SJSA1 (cell line): ENCODE measurements at places on chromosomes 5 and 9. TPM values are rescaled to one million over a fixed set of nuclear protein-coding genes. Genes with fewer than 3 reads are reported as not detected.
A peak's percentile ranks its signal among the peaks of the same experiment; 100 is the strongest.

DNA sequence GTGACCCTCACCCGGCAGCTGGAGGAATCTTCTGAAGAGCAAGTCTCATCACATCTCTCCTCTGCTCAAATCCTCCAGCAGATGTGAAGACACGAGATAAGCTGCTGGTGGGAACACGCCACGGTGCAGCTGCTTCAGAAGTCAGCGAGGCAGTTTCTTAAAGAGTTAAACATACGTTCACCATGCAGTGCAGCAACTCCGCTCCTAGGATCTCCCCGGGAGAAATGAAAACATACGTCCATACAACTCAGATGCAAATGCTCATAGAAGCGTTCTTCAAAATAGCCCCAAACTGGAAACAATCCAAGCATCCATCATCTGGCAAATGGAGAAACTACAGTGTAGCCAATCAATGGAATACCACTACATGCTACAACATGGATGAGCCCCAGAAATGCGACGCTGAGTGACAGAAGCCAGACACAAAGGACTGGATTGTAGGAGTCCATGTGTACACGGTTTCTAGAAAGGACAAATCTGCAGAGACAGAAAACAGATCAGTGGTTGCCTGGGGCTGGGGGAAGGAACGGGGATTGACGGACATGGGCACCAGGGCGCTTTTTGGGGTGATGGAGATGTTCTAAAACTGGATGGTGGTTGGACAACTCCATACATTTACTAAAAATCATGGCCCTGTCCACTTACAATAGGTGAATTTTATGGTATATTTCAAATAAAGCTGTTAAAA lies 150.6 kb downstream of the COL23A1 start:
- no peak for DNase-seq
- H3K27ac ChIP-seq = no peak overlapping the region
- H3K27me3 ChIP-seq = no peaks in the 10 kb centered on the region
- no peaks in the 10 kb centered on the region for H3K4me1 ChIP-seq
- H3K4me3 ChIP-seq = no peak overlapping the region

Gene SLCO6A1
- total RNA-seq = not detected in 2 replicates

Gene CNTNAP3B
- total RNA-seq = 0.06 TPM in 1 of 2 replicates, not detected in the other

- H3K36me3 ChIP-seq = no peaks in the 10 kb centered on the region
- H3K4me1 ChIP-seq = peaks cover 24% of the 10 kb centered on the region
- H3K4me3 ChIP-seq = no peak overlapping the region
- H3K27me3 ChIP-seq = peaks cover 11% of the 10 kb centered on the region
- no peak overlapping the region for H3K27ac ChIP-seq
Measured at GRCh38 chr9:130933114-130934046, 5.7 kb downstream of the FIBCD1 start.

DNA sequence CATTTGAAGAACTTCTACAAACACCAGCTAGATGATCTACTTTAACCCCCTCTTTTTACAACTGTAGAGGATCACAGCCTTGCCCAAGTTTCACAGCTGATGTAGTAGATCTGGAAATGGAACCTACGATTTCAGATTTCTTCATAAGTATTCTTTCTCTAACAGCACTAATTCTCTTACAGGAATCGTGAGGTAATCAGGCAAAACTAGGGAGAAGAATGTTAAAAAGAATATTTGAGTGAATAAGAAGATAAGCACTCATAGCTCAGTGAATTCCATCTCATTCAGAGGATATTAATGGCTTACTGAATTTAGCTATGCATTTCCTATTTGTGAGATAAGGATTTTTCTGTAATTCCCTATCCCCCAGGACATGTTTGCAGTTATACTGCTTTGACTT lies 42.1 kb downstream of the NADK2 start:
- no peak overlapping the region for H3K4me3 ChIP-seq
- H3K4me1 ChIP-seq = 0 out of 2 replicates have a peak, but pooled peaks cover 5% of the 10 kb centered on the region
- peaks cover 20% of the 10 kb centered on the region for H3K36me3 ChIP-seq
- no peaks in the 10 kb centered on the region for H3K27me3 ChIP-seq

- no peak for DNase-seq
- H3K36me3 ChIP-seq = no peaks in the 10 kb centered on the region
- H3K27me3 ChIP-seq = no peaks in the 10 kb centered on the region
- no peak overlapping the region for H3K27ac ChIP-seq
- no peak overlapping the region for H3K4me3 ChIP-seq
Measured at GRCh38 chr9:111833941-111834340, 39.2 kb upstream of the SHOC1 start.

GRCh38 chr9:24459953-24460352 lies 85.7 kb downstream of the IZUMO3 start:
- no peak overlapping the region for H3K27ac ChIP-seq
- H3K36me3 ChIP-seq = no peaks in the 10 kb centered on the region
- no peak for DNase-seq
- no peaks in the 10 kb centered on the region for H3K27me3 ChIP-seq

- H3K4me3 ChIP-seq = no peak overlapping the region
- H3K4me1 ChIP-seq = no peaks in the 10 kb centered on the region
- no peak overlapping the region for H3K27ac ChIP-seq
- H3K36me3 ChIP-seq = no peaks in the 10 kb centered on the region
Measured at GRCh38 chr5:33657804-33658440, 217.2 kb downstream of the TARS1 start.

GRCh38 chr5:112762113-112762810 lies 24.6 kb downstream of the APC start:
- H3K4me1 ChIP-seq = peaks cover 6% of the 10 kb centered on the region
- H3K27me3 ChIP-seq = no peaks in the 10 kb centered on the region
- no peak overlapping the region for H3K4me3 ChIP-seq
- DNase-seq = no peak
- H3K27ac ChIP-seq = no peak overlapping the region

GRCh38 chr5:133242221-133242835 lies 190.5 kb downstream of the HSPA4 start:
- H3K36me3 ChIP-seq = no peaks in the 10 kb centered on the region
- H3K4me1 ChIP-seq = peaks cover 82% of the 10 kb centered on the region
- H3K27me3 ChIP-seq = no peaks in the 10 kb centered on the region

GRCh38 chr9:120713257-120714087 lies 798 bp downstream of the MEGF9 start:
- H3K27ac ChIP-seq = no peak overlapping the region
- no peaks in the 10 kb centered on the region for H3K27me3 ChIP-seq
- peak; percentile 9 for DNase-seq
- H3K4me1 ChIP-seq = peaks cover 25% of the 10 kb centered on the region

- no peaks in the 10 kb centered on the region for H3K27me3 ChIP-seq
- no peak overlapping the region for H3K4me3 ChIP-seq
- H3K27ac ChIP-seq = no peak overlapping the region
- DNase-seq = no peak
Measured at GRCh38 chr9:121866927-121867326, 215.5 kb downstream of the DAB2IP start.

DNA sequence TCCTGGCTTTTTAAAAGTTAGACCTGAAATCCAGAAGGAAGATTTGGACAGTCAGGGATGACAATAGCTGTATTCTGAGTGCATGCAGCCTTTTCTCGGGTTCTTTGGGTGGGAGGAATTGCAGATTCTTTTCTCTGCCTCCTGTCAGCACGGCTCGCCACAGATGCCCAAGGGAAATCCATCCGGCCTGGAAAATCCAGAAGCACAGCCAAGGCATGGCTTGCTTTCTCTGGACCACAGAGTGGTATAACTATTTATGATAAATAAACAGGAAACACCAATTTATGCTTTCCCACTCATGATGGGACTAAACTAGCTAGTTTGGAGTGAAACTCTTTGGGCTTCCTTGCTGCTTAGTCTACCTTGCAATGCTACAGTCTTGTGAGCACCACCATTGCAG lies 59.1 kb downstream of the C9orf152 start:
- H3K4me3 ChIP-seq = no peak overlapping the region
- H3K36me3 ChIP-seq = peaks cover 39% of the 10 kb centered on the region
- H3K4me1 ChIP-seq = peaks cover 16% of the 10 kb centered on the region
- DNase-seq = no peak
- H3K27me3 ChIP-seq = no peaks in the 10 kb centered on the region
- H3K27ac ChIP-seq = no peak overlapping the region

DNA sequence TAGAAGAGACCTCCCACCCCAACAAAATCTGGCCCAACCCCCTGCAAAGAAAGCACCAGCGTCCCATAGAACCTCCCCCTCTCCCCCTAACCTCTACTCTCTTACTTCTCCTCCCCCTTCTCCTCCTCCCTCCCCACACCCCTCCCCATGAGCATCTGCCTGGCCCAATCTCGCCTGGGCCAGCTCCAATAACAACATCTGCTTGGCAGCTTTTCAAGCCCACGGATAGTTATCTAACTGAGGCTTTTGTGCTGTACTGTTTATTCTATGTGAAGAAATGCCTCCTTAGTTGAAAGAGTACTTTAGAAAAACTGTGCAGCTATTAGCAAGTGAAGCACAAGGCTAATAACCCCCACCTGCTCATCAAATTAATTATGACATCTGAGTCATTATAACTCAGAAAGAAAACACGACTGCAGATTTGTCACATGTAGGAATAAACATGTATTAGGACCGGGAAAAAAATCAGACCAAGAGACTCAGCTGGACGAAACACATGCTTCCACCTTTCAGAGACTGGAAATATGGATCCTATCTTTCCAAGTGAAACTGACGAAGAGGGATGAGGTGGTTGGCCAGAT lies 42.8 kb downstream of the NFIB start:
- no peak overlapping the region for H3K27ac ChIP-seq
- no peaks in the 10 kb centered on the region for H3K27me3 ChIP-seq
- H3K36me3 ChIP-seq = no peaks in the 10 kb centered on the region
- H3K4me1 ChIP-seq = peaks cover 38% of the 10 kb centered on the region
- H3K4me3 ChIP-seq = no peak overlapping the region

- H3K27ac ChIP-seq = no peak overlapping the region
- peaks cover 31% of the 10 kb centered on the region for H3K4me1 ChIP-seq
- no peaks in the 10 kb centered on the region for H3K36me3 ChIP-seq
- no peak overlapping the region for H3K4me3 ChIP-seq
Measured at GRCh38 chr5:127878174-127878750, 175.1 kb downstream of the CCDC192 start.

- H3K27me3 ChIP-seq = no peaks in the 10 kb centered on the region
- no peak for DNase-seq
- no peaks in the 10 kb centered on the region for H3K4me1 ChIP-seq
- H3K27ac ChIP-seq = no peak overlapping the region
- H3K4me3 ChIP-seq = no peak overlapping the region
Measured at GRCh38 chr5:167440846-167441245, 850.6 kb upstream of the WWC1 start.

Gene EIF4E1B
- not detected in 2 replicates for total RNA-seq

- H3K36me3 ChIP-seq = no peaks in the 10 kb centered on the region
- H3K27me3 ChIP-seq = 0 out of 2 replicates have a peak, but pooled peaks cover 6% of the 10 kb centered on the region
- H3K4me1 ChIP-seq = peaks cover 27% of the 10 kb centered on the region
- no peak for DNase-seq
- H3K27ac ChIP-seq = no peak overlapping the region
Measured at GRCh38 chr9:96858018-96858573, 3.8 kb upstream of the ZNF782 start.

Gene BASP1
- 445 and 523 TPM in 2 replicates for total RNA-seq

- no peak overlapping the region for H3K4me3 ChIP-seq
- no peaks in the 10 kb centered on the region for H3K4me1 ChIP-seq
- H3K27me3 ChIP-seq = no peaks in the 10 kb centered on the region
- H3K27ac ChIP-seq = no peak overlapping the region
- DNase-seq = no peak
Measured at GRCh38 chr9:136594492-136594891, 48.6 kb upstream of the NOTCH1 start.

Gene PHF24
- not detected in 2 replicates for total RNA-seq
